ENCODE measurements at places on chromosomes 16 and 17. TPM values are rescaled to one million over a fixed set of nuclear protein-coding genes. Genes with fewer than 3 reads are reported as not detected.

Gene NTN1
- total RNA-seq, result 0.31 TPM

DNA sequence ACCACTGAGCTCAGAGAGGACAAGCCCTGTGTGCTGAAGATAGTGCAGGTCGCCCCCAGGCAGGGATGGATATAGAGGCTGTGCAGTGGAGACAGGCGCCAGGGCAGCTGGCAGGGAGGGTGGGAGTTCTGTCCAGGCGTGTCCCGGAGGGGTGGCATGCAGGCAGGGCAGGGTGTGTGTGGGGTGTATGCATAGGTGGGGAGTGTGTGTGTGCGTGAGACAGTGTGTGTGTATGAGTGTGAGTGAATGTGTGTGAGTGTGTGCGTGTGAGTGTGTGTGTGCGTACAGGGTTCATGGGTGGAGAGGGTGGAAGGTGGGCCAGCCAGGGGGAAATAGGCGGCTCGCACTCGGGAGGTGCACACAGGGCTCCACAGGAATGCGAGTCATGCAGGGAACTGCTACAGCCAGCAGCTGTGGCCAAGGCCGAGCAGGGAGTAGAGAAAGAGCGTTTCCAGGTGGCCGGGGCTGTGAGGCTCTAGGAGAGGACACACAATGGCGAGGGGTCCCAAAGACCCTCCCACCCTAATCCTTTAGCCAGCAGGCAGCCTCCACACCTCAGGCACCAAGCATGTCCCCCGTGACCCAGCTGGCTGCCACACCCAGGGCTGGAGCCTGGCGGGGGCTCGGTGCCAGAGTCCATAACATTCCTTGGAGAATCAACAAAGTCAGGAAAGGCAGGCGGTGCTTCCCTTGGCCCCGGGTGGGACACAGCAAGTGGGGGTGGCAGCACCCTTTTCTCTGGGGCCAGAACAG, 4.6 kb downstream of the PLCD3 start:
- peaks cover 4% of the 10 kb centered on the region for H3K27me3 ChIP-seq
- no peak for DNase-seq
- no peaks in the 10 kb centered on the region for H3K36me3 ChIP-seq
- H3K4me1 ChIP-seq, result no peaks in the 10 kb centered on the region
- no peak overlapping the region for H3K27ac ChIP-seq

DNA sequence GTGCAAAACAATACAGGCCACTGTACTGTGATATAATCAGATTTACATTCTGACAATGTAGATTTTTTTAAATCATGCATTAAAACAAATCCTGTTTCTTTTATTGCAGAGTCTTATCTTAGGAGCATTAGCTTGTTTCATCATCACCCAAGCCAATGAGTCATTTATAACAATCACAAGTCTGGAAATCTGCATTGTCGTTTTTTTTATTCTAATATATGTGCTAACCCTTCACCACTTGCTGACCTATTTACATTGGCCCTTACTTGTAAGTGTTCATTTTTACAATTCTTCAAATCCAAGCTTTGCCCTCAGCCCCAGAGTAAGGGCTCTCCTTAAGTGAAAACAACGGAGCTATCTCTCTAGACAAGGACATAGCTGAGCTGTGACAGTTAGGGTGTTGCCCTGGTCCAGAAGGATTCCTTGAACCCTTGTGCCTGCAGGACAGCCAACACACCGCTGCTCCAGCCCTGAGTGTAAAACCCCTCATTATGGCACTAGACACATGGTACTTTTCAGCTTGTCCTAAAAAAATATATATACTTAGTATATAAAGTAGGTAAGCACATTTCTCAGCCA, 3.7 kb downstream of the CMTM1 start:
- no peak overlapping the region for H3K27ac ChIP-seq
- H3K4me3 ChIP-seq, result no peak overlapping the region
- H3K36me3 ChIP-seq, result peaks cover 20% of the 10 kb centered on the region

DNA sequence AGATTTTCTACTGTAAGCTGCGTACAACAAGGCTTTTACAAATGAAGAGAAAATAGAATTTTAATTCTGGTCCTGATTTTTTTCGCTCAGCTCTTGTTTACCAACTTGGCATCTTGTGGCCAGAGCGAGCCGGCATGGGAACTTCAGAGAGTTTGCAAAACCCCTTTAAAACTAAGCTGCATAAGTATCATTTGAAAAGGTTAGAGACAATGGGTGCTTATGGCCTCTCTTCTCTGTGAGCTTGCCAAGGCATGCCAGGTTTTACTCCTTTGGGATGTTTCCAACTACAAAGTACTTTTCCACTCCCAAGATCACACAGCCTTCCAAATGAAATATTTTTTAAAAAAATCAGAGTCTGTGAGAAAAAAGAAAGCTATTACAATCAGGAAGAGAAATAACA, 62.4 kb upstream of the FA2H start:
- H3K4me1 ChIP-seq, result no peaks in the 10 kb centered on the region
- peaks cover 2% of the 10 kb centered on the region for H3K27me3 ChIP-seq
- DNase-seq, result no peak
- H3K27ac ChIP-seq, result no peak overlapping the region

- H3K27ac ChIP-seq, result no peak overlapping the region
- H3K4me3 ChIP-seq, result no peak overlapping the region
- H3K27me3 ChIP-seq, result no peaks in the 10 kb centered on the region
- H3K4me1 ChIP-seq, result no peaks in the 10 kb centered on the region
Measured at GRCh38 chr17:70336411-70336810, 167.1 kb downstream of the KCNJ2 start.

DNA sequence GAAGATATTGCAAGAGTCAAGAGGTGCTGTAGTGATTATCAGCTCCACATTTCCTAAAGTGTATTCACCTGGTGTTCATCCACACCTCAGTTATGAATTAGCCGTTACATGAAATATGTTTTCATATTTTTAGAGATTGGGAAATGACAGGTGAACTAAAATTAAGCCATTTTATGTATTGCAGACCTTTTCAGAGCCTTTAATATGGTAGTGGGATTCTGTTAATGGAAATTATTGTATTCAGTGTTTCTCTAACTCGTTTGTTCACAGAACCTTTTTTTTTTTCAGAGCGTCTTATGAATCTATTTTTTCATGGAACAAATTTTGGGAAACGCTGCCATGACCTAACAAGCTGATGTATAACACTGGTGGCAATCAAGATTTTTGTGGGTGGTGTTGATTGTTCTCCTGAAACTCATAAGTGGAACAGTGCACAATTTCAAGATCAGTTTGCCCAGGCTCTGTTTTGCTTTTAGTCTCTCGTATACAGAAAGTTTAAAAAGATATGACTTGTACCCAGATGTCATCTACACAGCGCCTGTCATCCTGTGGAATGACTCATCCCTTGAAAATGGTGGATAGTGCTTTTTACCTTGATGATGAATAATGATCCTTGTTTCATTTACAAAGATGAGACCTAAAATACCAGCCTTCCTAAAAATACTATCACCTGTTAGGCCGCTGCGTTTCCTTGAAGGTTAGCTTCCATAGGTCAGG, 88.8 kb downstream of the ARHGAP44 start:
- no peaks in the 10 kb centered on the region for H3K27me3 ChIP-seq
- DNase-seq, result no peak
- no peaks in the 10 kb centered on the region for H3K36me3 ChIP-seq

Gene GRIN2A
- not detected for total RNA-seq

Gene PIK3R6
- 0.12 TPM for total RNA-seq
